Nephron progenitor cell (in vitro differentiated cells): ENCODE measurements at places on chromosomes 3 and 15.

DNA sequence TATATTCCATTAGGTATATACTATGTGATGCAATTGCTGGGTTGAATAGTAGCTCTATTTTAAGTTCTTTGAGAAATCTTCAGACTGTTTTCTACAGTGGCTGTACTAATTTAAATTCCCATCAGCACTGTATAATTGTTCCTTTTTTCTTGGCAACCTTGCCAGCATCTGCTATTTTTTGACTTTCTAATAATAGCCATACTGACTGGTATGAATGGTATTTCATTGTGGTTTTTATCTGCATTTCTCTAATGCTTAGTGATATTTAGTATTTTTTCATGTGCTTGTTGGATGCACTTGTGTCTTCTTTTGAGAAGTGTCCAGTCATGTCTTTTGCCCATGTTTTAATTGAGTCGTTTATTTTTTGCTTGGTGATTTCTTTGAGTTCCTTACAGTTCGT is 145.1 kb upstream of the PLSCR5 start:
- H3K27ac ChIP-seq: no peak overlapping the region
- no peak overlapping the region for H3K4me3 ChIP-seq

DNA sequence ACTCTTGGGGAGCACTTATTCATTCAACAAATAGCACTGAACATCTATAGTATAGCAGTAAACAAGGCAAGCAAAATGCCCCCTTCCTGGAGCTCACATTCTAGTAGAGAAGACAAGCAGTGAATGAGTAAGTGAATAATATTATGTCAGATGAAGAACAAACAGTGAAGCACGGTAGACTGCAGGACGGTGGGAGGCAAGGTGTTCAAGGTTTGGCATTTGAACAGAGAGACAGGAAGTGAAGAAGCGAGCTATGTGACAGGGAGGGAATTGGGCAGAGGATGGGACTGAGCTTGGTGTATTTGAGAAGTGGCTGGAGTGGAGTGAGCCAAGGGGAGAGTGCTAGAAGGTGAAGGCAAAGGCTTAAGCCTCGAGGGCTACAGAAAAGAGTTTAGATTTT is 1.4 kb downstream of the CRELD1 start:
- H3K27ac ChIP-seq: no peak overlapping the region
- peaks cover 26% of the 10 kb centered on the region for H3K36me3 ChIP-seq
- peaks cover 21% of the 10 kb centered on the region for H3K4me1 ChIP-seq
- H3K4me3 ChIP-seq: peak overlapping the region; percentile 98
- H3K27me3 ChIP-seq: peaks cover 18% of the 10 kb centered on the region
- no peak for DNase-seq

DNA sequence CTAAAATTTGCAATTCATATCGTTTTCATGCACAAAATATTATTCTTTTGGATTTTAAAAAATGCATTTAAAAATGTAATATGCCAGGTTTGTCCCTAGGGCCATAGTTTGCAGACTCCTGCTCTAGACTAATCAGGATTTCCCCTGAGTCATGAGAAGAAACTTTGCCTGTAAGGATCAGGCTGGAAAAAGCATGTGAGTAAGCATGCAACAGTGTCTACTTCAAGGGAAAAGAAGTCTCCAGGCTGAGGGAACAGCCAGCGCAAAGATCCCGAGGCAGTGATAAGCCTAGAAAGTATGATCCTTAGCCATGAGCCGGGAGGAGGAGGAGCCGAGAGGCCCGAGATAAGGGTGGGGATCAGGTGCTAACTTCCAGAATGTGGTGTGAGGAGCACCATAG is 382.8 kb upstream of the CFAP20DC start:
- no peak for DNase-seq
- no peak overlapping the region for H3K4me3 ChIP-seq
- peaks cover 11% of the 10 kb centered on the region for H3K27me3 ChIP-seq
- H3K36me3 ChIP-seq: no peaks in the 10 kb centered on the region
- H3K4me1 ChIP-seq: peaks cover 11% of the 10 kb centered on the region

- H3K27me3 ChIP-seq: no peaks in the 10 kb centered on the region
- no peak overlapping the region for H3K4me3 ChIP-seq
- H3K4me1 ChIP-seq: peaks cover 43% of the 10 kb centered on the region
- no peaks in the 10 kb centered on the region for H3K36me3 ChIP-seq
- H3K27ac ChIP-seq: no peak overlapping the region
- DNase-seq: no peak
These were observed 113.8 kb downstream of the ADCY5 start for GRCh38 chr3:123335007-123335670.

DNA sequence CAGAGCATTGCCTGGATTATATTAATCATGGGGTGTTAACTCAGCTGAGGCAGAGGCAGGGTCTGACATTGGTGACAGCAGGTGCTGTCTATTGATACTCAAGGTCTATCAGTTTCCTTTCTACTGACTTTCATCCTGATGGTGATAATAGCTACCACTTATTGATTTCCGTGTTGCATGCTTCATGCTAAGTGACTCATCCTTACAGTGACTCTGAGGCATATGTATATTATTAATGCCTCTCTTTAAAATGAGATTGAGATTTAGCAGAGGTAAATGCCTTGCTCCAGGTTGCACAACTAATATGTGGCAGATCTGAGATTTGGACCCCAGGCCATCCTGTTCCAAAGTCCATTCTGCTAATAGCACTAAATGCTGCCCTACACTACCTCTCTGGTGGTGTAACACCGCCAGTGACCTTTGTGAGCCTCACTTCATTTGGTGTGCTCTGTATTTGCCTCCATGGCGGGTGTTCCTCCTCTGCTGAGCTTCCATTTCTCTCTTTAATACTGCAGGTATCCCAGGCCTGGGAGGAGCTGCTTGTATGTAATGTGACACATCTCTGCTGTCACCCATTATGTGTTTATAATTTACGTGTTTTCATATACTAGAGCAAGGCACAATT is 50.4 kb downstream of the GPR171 start:
- no peak for DNase-seq
- H3K4me1 ChIP-seq: peaks cover 26% of the 10 kb centered on the region
- H3K4me3 ChIP-seq: no peak overlapping the region
- no peaks in the 10 kb centered on the region for H3K27me3 ChIP-seq
- peaks cover 35% of the 10 kb centered on the region for H3K36me3 ChIP-seq
- peak overlapping the region; percentile 68 for H3K27ac ChIP-seq

- H3K27ac ChIP-seq: peak overlapping the region; percentile 68
- peaks cover 3% of the 10 kb centered on the region for H3K27me3 ChIP-seq
- no peaks in the 10 kb centered on the region for H3K36me3 ChIP-seq
- DNase-seq: no peak
These were observed 20.2 kb upstream of the PLXNA1 start for GRCh38 chr3:126962756-126963155.

GRCh38 chr3:452221-452620 is 255.7 kb downstream of the CHL1 start:
- no peak overlapping the region for H3K4me3 ChIP-seq
- H3K4me1 ChIP-seq: no peaks in the 10 kb centered on the region
- no peak for DNase-seq
- no peaks in the 10 kb centered on the region for H3K36me3 ChIP-seq

DNA sequence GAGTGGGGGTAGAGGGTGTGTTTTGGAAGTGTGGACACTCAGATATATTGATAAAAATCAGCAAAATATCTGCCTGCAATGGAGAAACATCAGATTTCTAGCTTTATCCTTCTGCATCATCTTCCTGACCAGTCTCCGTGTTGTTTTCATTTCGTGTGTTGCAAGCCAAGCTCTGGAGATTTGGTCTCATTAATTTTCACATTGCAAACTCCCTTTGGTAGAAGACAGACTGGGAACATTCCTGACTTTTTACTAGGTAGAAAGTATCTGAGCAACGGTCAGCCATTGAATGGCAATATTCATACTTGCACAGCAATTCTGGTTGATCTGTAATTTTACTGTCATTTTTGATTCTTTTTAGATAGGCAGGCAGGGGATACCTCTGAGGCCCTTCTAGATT is 30.4 kb downstream of the FSTL1 start:
- H3K4me3 ChIP-seq: no peak overlapping the region
- no peak overlapping the region for H3K27ac ChIP-seq
- H3K27me3 ChIP-seq: peaks cover 5% of the 10 kb centered on the region
- H3K4me1 ChIP-seq: peaks cover 79% of the 10 kb centered on the region
- DNase-seq: no peak

GRCh38 chr15:57286446-57287122 is 89.7 kb upstream of the CGNL1 start:
- no peak overlapping the region for H3K4me3 ChIP-seq
- H3K4me1 ChIP-seq: peaks cover 14% of the 10 kb centered on the region
- H3K27me3 ChIP-seq: peaks cover 4% of the 10 kb centered on the region
- no peak for DNase-seq
- H3K27ac ChIP-seq: peak overlapping the region; percentile 94
- H3K36me3 ChIP-seq: peaks cover 85% of the 10 kb centered on the region

GRCh38 chr3:18237251-18238005 is 187.7 kb downstream of the SATB1 start:
- DNase-seq: no peak
- no peaks in the 10 kb centered on the region for H3K36me3 ChIP-seq
- H3K4me3 ChIP-seq: no peak overlapping the region
- H3K4me1 ChIP-seq: peaks cover 9% of the 10 kb centered on the region

- peaks cover 59% of the 10 kb centered on the region for H3K4me1 ChIP-seq
- H3K27ac ChIP-seq: no peak overlapping the region
- peaks cover 6% of the 10 kb centered on the region for H3K27me3 ChIP-seq
- H3K4me3 ChIP-seq: no peak overlapping the region
- peaks cover 21% of the 10 kb centered on the region for H3K36me3 ChIP-seq
These were observed 70.5 kb upstream of the LIPC start for GRCh38 chr15:58361273-58361759.

GRCh38 chr3:45546716-45547701 is 47.5 kb upstream of the LIMD1 start:
- peaks cover 55% of the 10 kb centered on the region for H3K4me1 ChIP-seq
- peak; percentile 32 for DNase-seq
- peak overlapping the region; percentile 31 for H3K27ac ChIP-seq
- H3K4me3 ChIP-seq: no peak overlapping the region
- H3K27me3 ChIP-seq: peaks cover 5% of the 10 kb centered on the region
- H3K36me3 ChIP-seq: peaks cover 25% of the 10 kb centered on the region

DNA sequence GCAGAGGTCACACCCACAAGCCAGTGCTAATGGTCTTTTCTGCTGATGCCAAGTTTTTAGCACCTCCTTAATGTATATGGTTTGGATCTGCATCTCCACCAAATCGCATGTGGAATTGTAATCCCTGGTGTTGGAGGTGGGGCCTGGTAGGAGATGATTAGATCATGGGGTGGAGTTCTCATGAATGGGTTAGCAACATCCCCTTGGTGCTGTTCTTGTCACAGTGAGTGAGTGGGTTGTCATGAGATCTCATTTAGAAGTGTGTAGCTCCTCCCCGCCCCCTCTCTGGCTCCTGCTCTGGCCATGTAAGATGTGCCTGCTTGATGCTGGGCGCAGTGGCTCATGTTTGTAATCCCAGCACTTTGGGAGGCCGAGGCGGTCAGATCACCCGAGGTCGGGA is 37.3 kb upstream of the KLHL6 start:
- H3K4me3 ChIP-seq: no peak overlapping the region
- no peak for DNase-seq
- H3K27ac ChIP-seq: no peak overlapping the region
- no peaks in the 10 kb centered on the region for H3K4me1 ChIP-seq
- H3K36me3 ChIP-seq: peaks cover 4% of the 10 kb centered on the region

GRCh38 chr3:79516795-79517194 is 251.0 kb downstream of the ROBO1 start:
- no peak overlapping the region for H3K27ac ChIP-seq
- H3K27me3 ChIP-seq: no peaks in the 10 kb centered on the region
- H3K4me3 ChIP-seq: no peak overlapping the region
- H3K4me1 ChIP-seq: peaks cover 7% of the 10 kb centered on the region
- H3K36me3 ChIP-seq: no peaks in the 10 kb centered on the region

DNA sequence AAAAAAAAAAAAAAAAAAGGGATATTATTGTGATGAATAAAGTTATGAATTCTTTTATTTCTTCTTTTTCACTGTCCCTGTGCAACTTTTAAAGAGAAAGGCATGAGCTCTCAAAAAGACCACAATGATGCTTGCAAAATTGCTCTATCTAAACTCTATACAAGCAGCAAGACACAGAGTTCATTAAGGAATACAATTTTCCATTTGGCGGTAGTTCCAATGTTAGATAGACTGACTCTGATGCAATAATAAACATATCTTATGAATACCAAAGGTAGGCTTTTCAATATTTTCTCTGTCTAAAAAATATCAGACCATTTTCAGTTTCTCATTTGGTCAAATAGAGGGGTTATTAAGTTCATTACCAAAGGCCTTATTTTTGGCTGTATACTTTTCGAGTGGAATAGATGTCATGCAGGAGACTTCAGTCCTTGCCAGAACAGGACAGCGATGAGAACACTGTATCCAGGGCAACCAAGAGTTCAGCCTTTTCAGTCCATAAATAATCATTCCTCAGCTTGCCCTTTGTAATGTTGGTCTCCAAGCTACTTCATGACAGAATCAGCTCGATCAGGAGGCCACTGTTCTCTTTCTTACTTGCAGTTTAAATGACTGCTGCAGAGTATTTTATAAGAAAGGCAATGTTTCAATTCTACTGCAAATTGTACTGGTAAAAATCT is 162.9 kb upstream of the FAM3D start:
- peaks cover 6% of the 10 kb centered on the region for H3K4me1 ChIP-seq
- H3K27me3 ChIP-seq: no peaks in the 10 kb centered on the region
- no peak overlapping the region for H3K4me3 ChIP-seq
- peaks cover 23% of the 10 kb centered on the region for H3K36me3 ChIP-seq

GRCh38 chr3:50490424-50490823 is 13.0 kb downstream of the CACNA2D2 start:
- no peak overlapping the region for H3K27ac ChIP-seq
- H3K4me1 ChIP-seq: peaks cover 22% of the 10 kb centered on the region
- H3K27me3 ChIP-seq: peaks cover 11% of the 10 kb centered on the region
- DNase-seq: peak; percentile 24
- H3K4me3 ChIP-seq: no peak overlapping the region

DNA sequence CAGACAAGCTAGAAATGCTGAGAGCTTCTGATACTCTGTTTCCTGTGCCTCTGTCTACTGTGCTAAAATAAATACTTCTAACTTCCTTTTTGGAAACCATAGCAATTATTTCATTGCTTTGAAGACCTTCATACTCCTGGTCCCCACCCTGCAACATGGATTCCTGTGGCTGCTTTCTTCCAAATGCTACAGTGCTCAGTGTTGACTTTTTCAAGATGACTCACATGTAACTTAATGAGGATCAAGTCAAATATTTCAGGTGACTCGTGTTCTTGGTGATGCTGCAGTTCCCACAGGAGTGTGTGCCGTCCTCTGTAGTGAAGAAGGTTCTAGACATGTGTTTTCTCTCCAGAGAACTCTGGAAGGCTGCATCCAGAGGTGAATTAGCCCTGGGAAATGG is 288.6 kb downstream of the CLSTN2 start:
- H3K4me3 ChIP-seq: no peak overlapping the region
- H3K27ac ChIP-seq: no peak overlapping the region
- no peak for DNase-seq
- H3K27me3 ChIP-seq: peaks cover 9% of the 10 kb centered on the region
- H3K36me3 ChIP-seq: no peaks in the 10 kb centered on the region
- peaks cover 14% of the 10 kb centered on the region for H3K4me1 ChIP-seq
